Nephron progenitor cell (in vitro differentiated cells): ENCODE measurements at places on chromosomes 6 and 20.

DNA sequence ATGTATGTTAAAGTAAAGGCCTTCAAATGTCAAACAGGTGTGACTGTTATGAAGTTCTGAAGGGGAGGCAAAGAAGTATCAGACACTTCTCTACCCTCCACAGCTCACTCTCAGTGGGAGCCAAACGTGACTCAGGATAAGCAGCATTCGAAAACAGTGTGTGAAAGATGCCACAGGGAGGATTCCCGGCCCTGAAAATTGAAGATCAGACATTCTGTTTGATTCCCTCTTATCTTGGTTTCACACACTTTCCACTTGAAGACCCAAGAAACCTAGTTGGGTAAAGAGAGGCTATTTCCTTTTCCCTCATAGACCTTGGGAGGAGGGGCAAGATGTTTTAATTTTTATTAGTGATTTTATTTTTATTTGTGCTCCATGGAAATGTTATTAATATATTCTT lies 164.2 kb upstream of the SUPT3H start:
- DNase-seq: no peak

GRCh38 chr6:139364302-139364981 lies 10.0 kb downstream of the CITED2 start:
- peak; percentile 4 for DNase-seq

DNA sequence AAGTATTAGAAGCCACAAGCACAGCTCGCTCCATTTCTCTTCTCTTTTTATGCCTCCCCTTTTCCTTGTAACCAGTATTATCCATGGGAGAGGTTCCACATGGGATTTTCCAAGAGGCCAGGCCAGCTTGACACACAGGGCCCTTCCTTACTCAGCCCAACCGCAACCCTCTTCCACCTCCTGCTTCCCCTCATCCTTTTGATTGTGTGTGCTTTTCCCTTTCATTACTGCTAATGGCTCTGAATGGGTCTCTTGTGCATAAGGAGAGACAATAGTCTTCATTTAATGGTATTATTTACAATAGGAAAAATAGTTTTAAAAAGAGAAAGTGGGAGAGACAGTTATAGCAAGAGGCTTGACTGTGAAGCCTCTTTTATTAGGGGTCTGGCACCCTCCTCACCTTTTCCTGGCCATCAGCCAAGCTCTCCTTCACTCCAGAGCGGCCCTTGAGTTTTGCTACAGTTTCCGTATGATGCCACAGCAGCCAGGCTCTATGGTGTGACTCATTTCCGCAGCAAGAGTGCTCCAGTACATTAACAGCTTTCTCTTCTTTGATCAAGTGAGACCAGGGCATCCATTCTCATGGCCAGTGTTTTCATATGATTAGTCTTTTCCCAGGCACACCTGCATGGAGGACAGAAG lies 579.5 kb downstream of the TFAP2B start:
- no peak for DNase-seq

DNA sequence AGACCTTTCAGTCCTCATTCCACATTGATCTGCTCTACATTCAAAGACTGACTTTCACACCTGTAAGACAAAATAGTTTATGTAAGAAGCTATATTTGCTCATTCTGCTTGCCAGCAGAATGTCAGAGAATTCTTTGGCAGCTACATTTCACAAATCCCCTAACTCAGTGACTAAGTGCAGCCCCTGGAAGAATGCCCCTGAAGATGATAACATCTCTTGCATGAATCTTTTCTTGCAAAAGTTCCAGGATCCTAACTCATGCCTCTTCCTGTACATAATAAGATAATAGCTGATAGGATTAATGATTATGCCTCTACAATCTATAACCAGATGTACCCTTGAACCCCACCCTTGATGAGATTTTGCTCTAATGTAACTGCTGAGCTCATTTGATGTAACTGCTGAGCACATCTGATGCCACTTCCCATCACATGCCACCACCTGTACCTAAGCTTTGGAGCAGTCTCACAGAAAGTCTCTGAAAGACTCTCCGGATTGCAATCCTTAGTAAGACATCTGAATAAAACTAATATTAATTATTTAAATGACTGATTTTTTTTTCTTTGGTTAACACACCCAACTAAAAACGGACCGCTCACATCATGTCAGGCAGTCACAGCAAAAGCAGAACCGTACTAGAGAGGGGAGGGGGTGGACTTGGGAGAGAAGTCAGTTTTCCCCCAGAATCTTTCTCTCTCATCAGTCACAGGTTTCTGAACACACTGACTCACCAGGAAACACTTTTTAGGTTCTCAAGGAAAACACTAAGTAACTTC lies 684 bp upstream of the DNAH8 start:
- no peak for DNase-seq

- peak; percentile 59 for DNase-seq
Observed at GRCh38 chr20:57579898-57580447, 19.1 kb downstream of the PCK1 start.

- DNase-seq: no peak
Observed at GRCh38 chr20:20649945-20650344, 62.5 kb downstream of the RALGAPA2 start.

DNA sequence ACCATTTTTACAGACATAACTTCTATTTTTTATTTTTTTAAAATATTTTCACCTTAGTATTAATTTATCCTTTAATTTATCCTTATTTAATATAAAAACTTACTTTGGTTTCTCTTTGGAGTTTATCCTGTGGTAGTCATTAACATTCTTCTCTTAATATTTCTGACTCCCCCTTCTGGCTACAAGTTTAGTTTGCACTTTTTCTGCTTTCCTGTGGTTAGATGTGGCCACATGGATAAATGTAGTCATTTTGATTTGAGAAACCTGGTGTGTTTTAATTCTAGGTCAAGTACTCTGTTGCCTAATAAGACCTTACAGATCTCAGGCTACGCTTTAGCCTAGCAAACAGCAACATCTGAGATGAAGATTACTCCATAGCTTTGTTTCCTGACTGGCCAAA lies 1187.5 kb downstream of the HACE1 start:
- DNase-seq: no peak

DNA sequence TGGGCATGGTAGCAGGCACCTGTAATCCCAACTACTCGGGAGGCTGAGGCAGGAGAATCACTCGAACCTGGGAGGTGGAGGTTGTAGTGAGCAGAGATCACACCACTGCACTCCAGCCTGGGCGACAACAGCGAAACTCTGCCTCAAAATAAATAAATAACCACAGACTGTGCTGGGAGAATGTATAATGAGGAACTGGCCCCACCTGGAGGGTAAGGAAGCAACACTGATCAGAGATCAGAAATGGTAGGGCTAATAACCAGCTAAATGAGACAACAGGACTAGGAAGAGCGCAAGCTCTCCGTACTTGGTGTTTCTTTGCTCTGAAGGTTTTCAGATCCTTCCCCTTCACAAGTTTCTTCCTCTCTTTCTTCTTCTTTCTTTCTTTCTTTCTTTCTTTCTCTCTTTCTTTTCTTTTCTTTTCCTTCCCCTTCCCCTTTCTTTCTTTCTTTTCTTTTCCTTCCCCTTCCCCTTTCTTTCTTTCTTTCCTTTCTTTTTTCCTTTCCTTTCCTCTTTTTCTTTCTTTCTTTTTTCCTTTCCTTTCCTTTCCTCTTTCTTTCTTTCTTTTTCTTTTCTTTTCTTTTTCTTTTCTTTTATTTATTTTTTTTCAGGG lies 14.6 kb downstream of the CCM2L start:
- DNase-seq: no peak

- DNase-seq: no peak
Observed at GRCh38 chr6:46011188-46012085, 4.2 kb downstream of the CLIC5 start.

- DNase-seq: no peak
Observed at GRCh38 chr6:144647406-144647964, 362.4 kb downstream of the UTRN start.

DNA sequence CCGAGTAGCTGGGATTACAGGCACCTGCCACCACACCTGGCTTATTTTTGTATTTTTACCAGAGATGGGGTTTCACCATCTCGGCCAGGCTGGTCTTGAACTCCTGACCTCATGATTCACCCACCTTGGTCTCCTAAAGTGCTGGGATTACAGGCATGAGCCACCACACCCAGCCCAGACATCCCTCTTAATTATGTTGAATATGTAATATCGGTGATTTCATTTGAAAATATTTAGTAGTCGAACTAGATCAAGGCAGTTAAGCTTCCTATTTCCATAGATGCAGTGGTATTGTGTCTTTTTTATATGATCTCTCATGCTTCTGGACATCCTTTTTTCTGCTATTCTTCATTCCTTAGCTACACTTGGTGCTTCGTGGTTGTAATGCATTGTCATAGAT lies 29.7 kb downstream of the ESR1 start:
- DNase-seq: no peak

DNA sequence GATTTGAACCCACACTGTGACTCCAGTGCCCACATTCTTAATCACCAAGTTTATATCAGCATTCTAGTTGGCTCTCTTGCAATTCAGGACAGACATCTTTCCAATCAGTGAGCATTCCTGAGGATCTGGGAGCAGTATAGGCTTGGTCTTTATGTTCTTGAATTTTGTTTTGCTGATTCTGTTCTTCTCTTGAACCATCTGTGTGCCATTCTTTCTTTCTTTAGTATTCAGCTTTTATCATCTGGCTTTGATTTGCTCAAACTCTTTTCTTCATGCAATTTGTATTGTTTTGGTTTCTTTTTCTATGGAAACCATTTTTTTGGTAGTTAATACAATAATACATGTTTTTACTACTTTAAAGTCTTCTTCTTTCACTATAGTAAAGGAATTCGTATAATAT lies 162.4 kb downstream of the CD109 start:
- DNase-seq: no peak

DNA sequence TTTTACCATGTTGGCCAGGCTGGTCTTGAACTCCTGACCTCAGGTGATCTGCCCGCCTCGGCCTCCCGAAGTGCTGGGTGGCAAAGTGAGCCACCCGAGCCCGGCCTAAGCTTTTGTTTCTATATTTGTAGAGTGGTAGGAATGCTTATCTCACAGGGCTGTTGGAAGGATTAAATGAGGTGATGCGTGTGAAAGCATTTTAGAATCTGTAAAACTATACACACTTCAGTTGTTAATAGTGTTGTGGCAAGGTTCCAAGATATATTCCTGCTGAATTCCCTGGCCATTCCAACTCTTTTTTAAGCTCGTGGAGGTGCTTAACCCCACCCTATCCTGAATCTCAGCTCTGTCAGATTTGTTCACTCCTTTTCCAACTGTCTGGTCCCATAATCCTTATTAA lies 89.9 kb upstream of the AKIRIN2 start:
- DNase-seq: no peak

DNA sequence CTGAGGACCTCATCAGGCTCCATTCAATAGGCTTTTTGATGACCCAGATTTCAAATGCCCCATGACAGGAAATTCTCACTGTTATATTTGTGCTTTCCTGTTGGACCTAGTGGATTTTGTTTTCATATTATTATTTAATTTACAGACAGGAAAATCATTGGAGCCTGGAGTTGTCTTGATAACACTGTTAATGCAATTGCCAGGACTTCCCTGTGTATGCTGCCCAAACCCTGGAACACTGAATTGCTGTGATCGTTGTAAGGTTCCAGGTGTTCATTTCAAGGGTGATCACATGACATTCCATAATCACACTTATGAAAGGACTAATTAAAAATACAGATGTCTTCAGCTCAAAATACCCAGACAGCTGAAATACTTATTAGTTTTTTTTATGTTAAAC lies 783.2 kb downstream of the DHX35 start:
- no peak for DNase-seq

DNA sequence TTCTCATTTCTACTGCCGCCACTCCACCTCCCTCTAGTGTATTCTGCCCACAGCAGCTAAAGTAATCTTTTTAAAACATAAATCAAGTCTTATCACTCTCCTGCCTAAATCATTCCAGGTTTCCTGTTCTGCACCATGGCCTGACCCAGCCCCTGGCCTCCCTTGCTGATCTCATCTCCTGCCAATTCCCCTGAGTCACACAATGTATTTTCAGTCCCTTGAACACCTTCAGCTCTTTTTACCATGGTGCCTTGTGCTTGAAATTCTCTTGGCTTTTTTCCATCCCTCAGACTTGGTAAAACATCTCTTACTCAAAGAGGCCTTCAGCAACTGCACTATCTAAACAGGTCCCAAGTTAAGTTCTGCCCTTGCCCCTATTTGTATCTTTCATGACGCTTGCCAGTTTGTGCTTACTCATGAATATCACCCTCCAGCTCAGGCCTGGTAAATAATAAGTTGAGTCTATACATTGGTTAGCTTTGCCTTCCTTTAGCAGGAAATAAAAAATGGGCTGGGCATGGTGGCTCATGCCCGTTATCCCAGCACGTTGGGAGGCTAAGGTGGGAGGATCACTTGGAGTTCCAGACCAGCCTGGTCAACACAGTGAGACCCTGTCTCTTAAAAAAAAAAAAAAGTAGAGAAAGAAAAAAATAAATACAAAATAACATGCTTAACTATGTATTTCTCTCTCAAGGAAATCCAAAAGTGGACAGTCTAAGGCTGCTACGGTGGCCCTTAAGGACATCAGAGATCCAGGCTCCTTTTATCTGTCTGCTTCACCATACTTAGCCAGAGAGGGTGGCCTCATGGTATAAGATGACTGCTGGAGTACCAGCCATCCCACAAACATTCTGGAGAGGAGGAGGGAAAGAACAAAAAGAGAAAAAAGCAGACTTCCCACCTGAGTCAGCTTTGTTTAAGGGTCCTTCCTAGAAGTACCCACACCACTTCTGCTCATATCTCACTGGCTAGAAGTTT lies 62.2 kb downstream of the ARFGEF2 start:
- no peak for DNase-seq

- DNase-seq: peak; percentile 85
Observed at GRCh38 chr20:62156592-62157386, 13.2 kb downstream of the SS18L1 start.

DNA sequence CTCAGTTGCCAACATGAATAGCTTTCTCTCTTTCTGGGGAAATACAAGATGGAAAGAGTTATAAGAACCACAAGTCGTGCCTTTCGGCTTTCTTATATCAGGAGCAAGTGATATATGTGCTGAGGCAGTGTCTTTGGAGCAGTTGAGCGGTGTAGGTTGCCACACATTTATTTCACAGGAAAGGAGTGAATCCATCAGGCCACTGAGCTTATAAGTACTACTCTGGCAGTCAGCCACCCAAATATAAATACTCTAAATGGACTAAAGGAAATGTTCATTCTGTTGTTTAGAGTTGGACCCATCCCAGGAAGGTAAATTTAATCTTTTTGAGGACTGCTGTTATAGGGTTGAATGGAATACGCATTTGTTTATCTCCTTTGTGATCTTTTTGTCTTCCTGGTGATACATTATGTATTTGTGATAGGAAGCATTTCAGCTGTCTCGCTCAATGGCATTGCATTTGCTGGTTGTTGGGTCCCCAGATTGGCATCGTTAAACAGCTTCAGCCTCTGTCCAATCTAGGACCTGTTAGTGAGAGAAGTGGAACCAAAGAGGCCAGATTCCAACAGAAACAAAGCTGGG lies 139.7 kb downstream of the SOBP start:
- DNase-seq: no peak

DNA sequence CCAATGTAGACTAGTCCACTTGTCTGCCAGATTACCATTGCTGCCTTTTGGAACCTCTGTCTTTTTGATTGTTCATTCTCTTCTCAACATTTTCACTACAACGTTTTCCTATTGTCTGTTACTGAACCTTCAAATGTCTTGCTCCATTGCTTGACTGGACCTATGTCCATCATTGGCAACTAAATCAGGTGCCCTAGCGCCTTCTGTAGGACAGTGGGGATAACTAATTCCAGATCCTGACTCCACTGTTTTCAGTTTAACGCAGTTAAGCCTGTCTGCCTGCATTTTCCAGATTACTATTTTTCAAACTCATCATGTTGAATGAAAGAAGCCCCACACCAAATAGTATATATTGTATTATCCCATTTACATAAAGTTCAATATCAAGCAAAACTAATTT lies 433.6 kb downstream of the RNF144B start:
- no peak for DNase-seq
